ENCODE measurements at places on chromosomes 7 and 10.
A peak's percentile ranks its signal among the peaks of the same experiment; 100 is the strongest.

DNA sequence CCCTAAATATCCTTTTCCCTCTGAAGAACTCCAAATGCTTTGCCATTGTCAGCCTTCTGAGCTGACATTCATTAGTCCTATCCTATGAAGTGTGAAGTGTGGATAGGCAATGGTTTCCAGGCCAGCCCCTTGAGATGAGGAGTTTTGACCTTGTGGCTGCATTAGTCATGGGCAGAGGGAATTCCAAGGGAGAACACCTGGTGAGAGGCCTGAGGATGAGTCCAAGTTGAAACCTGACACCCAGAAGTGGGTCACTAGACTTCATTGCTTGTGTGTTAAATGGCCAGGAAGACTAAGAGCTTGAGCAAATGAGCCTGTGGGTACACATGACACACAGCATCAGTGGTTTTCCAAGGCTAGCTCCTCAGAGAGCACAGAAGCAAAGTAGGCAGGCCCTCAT lies 260.8 kb downstream of the SKAP2 start:
- no peak for DNase-seq

GRCh38 chr7:30445770-30446169 lies 32.8 kb downstream of the NOD1 start:
- DNase-seq: peak; percentile 54

- DNase-seq: no peak
These were observed 1.5 kb downstream of the GIMAP4 start for GRCh38 chr7:150568714-150569113.

DNA sequence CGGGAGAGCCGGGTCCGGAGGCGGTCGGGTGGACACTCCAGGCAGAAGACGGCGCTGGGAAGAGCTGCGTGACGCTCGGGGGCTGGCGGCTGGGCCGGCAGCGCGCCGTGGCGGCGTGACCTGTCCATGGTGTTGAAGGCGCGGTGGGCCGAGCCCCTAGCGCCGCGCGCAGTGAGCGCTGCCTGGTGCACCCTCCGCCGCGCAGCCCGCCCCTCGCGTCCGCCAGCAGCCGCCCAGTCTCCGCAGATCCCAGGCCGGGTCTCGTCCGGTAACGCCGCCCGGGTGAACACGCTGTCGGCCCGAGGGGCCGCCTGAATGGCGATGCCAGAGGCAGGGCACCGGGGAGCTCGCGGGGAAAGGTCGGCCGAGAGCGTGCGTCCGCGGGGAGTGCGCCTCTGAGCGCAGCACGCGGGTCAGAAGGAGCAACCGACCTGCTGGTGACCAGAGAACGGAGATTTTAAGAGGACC lies 657 bp upstream of the TMEM178B start:
- DNase-seq: peak; percentile 21

DNA sequence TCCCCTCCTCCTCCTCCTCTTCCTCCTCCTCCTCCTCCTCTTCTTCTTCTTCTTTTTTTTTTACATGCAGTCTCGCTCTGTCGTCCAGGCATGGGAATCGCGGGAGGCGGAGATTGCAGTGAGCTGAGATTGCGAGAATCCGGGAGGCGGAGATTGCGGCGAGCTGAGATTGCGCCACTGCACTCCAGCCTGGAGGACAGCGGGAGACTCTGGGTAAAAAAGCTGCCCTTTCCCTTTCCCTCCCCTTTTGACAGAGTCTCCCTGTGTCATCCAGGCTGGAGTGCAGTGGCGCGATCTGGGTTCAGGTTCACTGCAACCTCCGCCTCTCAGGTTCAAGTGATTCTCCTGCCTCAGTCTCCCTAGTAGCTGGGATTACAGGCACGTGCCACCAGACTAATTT lies 168.1 kb upstream of the MALRD1 start:
- DNase-seq: no peak

DNA sequence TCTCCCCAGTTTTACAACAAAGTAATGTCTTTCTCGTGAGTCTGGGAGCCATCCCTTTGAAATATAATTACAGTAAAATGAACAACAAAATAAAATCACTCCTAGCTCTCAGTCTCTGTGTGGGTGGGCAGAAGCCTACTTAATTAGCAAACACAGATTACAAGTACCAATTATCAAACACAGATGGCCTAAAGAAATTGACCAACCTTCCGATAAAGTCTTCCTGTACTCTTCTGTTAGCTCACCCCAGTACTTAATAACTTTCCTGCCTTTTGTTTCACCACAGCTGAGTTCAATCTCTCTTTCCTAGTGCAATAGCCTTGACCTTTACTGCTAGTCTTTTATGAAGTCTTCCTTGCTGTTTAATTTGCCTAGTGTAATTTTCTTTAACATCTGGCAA lies 719.2 kb upstream of the MBL2 start:
- DNase-seq: no peak

GRCh38 chr7:52355053-52355452 lies 680.4 kb upstream of the POM121L12 start:
- no peak for DNase-seq

DNA sequence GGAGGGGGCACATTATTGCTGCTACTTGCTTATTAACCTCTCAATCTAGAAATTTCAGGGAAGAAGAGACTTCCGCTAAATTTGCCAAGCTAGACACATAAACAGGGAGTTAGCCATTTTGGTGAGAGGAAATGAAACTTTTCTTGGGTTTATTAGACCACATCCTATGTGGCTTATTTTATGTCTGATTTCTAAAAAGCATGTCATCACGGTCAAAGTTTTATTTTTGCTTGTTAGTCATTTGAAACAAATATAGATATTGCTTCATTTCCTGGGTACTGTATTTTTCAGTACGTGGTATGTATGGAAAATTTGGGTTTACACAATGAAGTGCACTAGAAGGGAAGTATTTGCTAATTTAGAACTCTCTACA lies 144.1 kb downstream of the TCF7L2 start:
- no peak for DNase-seq

GRCh38 chr7:103349805-103350204 lies 2.4 kb downstream of the PSMC2 start:
- no peak for DNase-seq

- no peak for DNase-seq
These were observed 679 bp downstream of the ARF5 start for GRCh38 chr7:127588697-127589482.

- no peak for DNase-seq
These were observed 13.7 kb downstream of the CISD1 start for GRCh38 chr10:58282615-58283014.

DNA sequence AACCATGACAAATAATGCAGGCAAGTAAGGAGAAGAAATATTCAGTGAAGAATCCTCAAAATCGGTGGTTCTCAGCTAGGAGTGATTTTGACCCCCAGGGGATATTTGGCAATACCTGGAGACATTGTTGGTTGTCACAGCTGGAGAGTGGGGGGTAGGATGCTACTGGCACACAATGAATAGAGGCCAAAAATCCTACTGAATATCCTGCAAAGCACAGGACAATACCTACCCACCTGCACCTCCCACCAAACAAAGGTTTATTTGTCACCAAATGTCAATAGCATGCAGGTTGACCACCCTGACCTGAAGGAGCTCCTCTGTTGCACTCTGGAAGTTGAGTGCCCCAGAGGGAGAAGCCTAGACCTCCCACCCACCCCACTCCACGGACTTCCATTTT lies 1028.6 kb downstream of the CNTNAP2 start:
- no peak for DNase-seq

DNA sequence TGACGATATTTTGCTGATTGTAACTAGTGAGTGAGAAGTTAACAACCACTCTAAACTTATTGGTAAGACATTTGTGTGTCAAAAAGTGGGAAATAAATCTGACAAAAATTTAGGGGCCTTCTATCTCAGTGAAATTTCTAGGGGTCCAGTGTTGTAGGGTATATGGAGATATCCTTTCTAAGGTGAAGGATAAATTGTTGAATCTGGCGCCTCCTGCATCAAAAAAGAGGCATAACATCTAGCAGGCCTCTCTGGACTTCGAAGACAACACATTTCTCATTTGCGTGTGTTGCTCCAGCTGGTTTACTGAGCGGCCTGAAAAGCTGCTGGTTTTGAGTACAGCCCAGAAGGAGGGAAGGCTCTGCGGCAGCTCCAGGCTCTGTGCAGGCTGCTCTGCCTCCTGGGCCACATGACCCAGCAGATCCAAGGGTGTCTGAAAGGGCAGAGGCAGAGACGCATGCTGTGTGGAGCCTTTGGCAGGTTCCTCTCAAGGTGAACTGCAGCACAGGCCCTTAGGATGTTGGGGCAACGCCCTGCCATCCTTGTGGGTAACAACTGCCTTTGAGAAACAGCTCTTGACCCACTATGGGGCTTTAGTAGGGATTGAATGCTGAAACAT lies 72.4 kb downstream of the LMBR1 start:
- DNase-seq: no peak

DNA sequence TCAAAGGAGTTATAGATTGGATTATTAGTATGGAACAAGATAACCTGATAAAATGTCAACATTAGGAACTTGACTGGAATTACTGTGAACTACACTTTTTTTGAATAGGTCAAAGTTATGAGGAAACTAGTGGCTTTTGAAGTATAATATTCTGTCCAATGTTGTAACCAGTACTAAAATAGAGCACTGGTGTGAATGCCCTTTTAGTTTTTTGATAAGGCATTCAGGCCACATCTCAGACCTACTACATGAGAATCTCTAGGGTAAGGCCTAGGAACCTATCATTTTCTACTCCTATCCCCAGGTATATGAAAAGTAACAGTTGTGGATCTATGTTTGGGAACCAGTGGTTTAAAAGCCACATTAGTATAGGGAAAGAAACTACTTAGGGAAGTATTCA lies 16.4 kb downstream of the KMT2E start:
- no peak for DNase-seq

GRCh38 chr10:2173327-2173726 lies 436.0 kb upstream of the ADARB2 start:
- DNase-seq: no peak

DNA sequence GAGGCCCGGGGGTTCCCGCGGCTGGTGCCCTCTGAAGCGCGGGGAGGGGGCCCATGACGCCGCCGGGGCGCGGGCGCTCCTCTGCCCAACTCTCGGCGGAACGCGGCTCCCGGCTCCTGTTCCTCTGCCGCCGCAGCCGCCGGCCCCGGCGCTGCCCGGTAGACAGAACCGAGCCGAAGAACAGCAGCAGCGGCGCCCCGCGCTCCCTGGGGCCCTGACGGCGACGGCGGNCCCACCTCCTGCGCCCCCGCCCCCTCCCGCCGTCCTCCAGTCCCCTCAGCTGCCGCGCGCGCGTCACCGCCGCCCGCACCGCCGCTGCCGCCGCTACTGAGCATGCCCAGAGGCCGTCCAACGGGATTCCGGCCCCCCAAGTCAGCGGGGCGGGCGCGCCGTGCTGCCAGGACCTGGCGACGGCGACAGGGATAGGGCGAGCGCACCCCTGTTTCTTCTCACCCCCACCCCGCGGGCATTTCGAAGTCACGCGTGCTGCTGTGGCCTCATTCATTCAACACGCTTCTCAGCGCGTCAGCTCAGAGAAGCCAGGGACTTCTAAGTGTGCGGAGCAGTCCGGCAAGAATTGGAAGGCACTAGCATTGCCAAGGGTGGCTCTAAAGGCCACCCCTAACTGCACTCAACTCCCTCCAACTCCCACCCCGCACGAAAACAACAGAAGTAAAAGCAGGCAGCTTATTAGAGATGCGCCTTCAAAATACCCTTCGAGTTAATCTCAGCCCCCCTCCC lies at the start of gene IPMK:
Gene IPMK, minus strand, starts transcription at position 182 of the 741 bp plus-strand sequence. CDS start 283 bp downstream, outside the sequence.
- DNase-seq: peak; percentile 95

DNA sequence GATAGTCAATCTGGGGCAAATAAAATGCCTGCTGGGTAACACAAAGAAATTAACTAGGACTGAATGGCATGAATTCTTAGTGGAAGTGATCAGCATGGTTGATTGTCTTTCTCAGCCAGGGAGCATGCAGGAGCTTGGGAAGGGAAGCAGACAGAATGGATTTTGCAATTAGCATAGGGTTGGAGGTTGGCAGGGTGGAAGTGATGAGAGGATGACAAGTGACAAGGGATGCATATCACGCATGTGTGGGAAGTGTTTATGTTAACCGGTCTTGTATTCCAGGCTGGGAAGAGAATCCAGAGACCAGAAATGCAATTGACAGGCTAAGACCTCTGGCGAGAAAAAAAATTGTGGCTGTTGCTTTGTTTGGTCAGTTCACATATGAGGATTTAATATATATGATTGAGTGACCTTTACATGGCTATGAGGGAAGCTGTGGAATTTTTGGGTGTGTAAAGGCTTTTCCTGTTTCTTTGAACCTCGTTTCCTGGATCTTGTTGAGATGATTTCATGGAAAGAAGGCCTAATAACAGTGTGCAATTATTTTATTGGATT lies 8.3 kb downstream of the MDFIC start:
- DNase-seq: no peak

DNA sequence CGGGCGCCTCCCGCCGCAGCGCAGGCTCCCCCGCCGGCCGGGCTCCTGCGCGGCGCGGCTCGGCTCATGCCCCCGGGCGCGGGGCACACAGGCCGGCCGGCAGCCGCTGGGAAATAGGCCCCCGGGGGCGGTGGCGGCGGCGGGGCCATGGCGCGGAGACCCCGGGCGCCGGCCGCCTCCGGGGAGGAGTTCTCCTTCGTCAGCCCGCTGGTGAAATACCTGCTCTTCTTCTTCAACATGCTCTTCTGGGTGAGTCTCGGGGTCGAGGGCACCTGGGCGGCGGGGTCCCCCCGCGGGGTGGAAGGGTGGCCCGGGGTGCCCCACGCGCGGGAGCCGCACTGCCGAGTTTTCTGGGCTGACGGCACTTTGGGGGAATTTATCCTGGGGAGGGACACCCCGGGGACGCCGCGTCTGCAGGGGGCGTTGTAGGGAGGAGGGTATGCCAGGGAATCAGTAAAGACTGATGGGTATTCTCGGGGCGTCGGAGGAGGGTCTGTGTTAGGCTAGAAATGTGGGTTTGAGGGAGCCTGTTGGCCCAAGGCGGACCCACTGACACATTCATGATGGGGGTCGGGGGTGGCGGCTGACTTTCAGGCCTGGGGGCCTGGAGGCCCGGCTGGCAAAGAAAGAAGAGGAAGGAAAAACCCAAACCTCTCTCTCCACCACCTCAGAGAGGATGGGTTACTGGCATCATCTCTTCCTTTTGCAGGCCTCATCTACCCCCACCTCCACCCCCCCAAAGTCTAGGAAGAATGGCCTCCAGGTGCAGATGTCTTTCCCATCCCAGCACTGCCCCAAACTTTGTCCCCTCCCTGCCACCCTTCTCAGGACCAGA lies 544 bp downstream of the TSPAN33 start:
- no peak for DNase-seq

DNA sequence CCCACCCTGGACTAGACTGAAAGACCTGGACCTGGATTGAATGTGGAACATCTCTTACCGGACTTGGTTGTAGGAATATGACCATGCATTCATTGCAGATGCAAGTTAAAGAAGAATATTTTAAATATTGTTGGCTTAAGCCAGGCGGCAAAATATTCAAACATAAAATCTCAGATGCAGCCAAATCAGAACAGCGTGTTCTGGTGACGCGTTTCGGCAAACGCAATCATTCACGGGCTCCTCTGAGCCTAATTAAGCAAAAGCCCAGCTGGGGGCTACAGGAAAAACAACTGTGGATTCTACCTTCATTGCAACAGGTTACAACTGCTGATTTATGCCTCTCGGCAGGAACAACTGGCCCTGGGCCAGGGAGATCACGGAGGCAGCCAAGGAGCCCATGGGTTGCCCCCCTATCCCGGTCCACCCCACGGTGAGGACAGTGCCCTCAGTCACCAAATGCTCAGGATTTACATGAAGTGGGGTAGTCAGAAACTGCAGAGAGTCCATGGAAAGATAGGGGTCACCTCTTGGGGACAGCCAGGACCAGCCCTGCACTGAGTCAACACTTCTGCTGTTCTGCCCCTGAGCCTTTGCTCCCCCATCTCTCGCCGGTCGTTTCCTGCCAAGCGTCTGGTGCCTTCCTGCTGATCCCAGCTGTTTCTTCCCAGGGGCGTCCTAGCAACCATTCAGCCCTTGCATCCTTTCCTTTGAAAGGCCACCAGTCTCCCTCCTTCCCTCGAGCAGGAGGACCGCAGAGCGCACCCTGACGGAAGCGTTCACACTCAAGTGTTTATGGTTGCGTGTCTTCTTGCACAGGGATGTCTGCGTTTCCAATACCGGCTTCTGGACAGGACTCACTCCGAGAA lies 64.4 kb upstream of the SFMBT2 start:
- no peak for DNase-seq

Measured in activated T-cell treated with anti-CD3 and anti-CD28 coated beads for 48 hours (primary cell).